Activated CD4-positive, alpha-beta T cell treated with anti-CD3 and anti-CD28 coated beads for 4 hours (primary cell): ENCODE measurements at places on chromosomes 3 and 15.

GRCh38 chr15:80846031-80846815, 67.1 kb downstream of the CEMIP start:
- no peak for DNase-seq

GRCh38 chr3:195212749-195213375, 58.1 kb downstream of the XXYLT1 start:
- DNase-seq: no peak

- no peak for DNase-seq
Observed at GRCh38 chr3:30628901-30629590, 22.6 kb downstream of the TGFBR2 start.

DNA sequence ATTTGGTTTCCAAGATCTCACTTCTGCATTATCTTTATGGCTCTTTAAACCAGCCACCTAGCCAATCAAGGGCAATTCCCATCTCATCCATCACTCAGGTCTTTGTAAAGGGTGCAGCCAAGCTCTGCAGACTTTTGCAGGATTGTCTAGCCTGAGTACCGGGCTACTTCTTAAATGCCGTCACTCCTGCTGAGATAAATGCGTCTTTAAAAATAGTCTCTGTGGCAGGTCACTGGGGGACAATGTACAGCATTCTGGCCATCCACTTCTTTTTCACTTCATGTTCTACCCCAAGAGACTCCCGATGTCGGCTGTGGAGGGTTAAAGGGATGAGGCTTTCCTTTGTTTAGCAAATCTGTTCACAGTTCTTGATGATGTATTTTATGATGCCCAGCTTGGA, 194.7 kb downstream of the SV2B start:
- no peak for DNase-seq

- DNase-seq: no peak
Observed at GRCh38 chr3:135141160-135141559, 346.1 kb downstream of the EPHB1 start.

- no peak for DNase-seq
Observed at GRCh38 chr3:187044867-187045552, 94.3 kb downstream of the RPL39L start.

- DNase-seq: no peak
Observed at GRCh38 chr3:188690064-188690463, 481.7 kb upstream of the TPRG1 start.

DNA sequence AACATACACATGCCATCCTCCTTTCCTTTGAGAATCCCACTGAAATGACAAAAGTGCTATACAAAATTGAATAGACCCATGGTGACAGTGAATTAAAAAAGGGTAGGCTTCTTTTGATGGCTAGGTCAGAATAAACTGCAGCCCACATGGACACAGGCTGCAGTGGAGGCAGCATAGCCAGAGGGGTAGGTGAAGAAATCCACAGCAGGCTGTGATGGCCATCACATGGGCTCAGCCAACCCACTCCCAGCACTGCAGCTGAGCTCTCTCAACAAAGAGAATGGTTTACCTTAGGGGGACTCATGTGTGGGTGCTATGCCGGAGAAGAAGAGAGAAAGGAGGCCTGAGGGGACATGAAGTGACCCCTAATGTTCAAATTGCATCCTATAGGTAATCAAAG, 331.1 kb downstream of the CHST2 start:
- no peak for DNase-seq

- no peak for DNase-seq
Observed at GRCh38 chr3:136343446-136343845, 93.3 kb downstream of the PCCB start.

- no peak for DNase-seq
Observed at GRCh38 chr3:23950293-23950692, 5.2 kb downstream of the NR1D2 start.

DNA sequence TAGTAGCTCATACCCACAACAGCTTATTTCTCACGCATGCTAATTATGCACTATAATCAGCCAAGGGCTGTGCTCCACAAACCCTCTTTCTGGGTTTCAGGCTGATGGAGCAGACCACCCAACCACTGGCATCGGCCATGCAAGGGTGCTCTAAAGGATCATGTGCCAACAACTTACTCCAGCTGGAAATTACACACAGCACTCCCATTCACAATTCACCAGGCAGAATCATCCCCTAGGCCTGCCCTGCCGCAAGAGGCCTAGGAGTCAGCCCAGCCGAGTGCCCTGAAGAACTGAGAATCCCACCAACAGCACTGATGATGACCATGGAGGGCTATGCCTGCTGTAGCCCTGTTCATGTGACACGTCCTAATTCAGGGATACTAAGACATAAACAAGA, 216.2 kb upstream of the CHRNA7 start:
- DNase-seq: no peak

DNA sequence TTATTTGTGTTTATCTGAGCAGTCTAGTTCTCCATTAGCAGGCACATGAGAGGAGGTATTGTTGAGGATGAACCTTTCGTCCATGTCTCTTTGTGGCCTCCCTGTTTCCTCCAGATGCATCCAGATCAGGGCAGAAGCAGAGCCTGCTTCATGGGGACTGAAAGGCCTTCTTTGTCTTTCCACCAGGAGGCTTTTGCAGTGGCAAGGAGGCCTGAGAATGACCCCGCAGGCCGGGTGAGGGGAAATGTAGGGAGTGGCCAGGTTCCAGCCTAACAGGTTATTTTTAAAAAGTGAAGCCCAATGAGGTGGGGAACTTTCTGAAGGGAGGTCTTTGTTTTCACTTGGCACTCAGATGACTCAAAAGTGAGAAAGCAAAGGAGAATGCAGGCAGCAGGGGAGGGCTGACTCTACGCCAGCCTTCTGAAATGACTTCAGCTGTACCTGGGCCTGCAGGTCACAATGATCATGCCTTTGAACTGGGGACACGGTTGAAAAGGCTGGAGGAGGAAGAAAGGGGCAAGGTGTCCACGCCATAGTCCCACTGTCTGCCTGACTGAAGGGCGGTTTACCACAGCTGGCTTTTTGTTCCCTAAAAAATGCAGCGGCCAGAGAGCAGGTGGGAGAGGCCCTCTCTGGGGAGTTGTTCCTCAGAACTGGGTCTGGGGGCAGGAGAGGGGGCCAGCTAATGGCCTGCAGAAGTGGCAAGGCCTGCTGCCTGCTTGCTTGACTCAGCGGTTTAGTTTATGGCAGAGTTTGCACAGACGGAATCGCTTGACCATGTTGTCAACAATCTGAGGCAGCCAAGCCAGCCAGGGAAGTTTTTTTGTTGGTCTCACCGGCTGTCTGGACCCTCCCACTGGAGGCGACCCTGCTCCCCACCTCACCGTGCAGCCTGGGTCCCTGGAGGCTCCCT, 28.7 kb downstream of the CMTM7 start:
- DNase-seq: no peak

- no peak for DNase-seq
Observed at GRCh38 chr3:125594581-125595011, 701 bp downstream of the OSBPL11 start.

- no peak for DNase-seq
Observed at GRCh38 chr15:30979457-30979856, 12.0 kb downstream of the MTMR10 start.

DNA sequence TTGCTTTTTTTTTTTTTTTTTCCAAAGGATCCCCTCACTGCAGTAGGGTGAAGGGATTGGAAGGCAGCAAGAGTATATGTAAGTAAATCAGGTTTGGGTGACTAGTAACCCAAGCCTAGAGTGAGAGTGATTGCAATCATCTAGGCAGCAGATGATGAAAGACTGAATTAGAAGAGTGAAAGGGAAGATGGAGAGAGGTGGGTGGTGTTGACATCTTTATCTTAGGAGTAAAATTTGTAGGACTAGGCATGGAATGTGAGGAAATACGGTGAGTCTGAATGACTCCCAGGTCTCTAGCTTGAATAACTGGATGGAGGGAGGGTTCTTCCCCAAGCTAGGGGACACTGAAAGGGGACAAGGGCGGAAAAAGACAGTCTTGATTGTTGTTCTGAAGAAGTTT, 63.4 kb downstream of the TPRG1 start:
- DNase-seq: no peak

GRCh38 chr3:160754371-160754854, 1.6 kb upstream of the PPM1L start:
- peak; percentile 1 for DNase-seq

DNA sequence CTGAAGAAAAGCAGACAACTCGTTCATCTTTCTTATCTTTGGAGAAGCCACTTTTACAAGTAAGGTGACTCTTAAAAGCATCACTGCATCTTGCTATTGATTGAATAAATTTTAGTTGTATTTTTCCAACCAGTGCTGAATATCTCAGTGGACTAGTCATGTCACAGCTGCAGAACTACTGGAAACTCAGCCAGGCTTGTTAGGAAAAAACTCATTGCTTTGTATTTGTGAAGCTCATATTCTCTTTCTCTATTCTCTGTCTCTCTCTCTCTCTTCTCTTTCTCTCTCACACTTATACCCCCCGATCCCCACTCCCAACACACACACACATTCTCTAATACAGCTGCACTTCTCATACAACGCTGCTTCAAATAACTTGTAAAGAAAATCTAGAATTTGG, 104.3 kb downstream of the WDR76 start:
- DNase-seq: no peak

DNA sequence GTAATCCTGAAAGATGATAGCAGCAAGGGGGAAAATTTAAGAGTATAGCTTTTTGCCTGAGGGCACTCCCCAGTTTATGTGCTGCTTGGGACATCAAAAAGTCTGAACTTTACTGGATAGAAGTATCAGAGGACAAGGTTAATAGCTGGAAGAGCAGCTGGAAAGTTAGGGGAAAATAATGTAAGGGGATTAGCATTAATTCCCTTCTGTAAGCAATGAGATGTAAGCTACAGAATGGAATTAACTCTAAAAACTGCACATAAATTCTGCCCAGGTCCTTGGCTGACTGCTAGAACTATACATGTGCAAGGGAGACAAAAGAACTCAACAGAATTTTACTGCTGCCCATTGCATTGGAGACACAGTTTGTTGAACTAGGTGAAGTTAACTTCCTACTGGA, 55.6 kb downstream of the ATP11B start:
- no peak for DNase-seq

DNA sequence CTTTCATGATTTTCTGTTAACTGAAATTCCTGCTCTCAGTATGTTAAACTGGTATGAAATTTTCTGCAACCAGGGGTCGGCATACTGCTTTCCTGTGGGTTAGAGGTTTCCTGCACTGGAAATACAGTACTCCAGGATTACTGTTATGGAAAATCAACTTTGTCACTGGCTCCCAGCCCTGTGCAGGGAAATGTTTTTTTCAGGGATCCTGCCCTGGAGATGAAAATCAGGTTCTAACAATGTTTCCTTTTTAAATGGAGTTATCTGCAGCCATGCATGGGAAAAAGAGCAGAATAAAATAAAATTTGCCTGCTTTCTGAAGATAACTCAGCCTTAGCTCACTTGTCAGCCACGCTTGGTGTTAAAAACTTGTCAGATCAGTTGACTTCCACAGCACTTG, 220.4 kb downstream of the IL5RA start:
- no peak for DNase-seq

DNA sequence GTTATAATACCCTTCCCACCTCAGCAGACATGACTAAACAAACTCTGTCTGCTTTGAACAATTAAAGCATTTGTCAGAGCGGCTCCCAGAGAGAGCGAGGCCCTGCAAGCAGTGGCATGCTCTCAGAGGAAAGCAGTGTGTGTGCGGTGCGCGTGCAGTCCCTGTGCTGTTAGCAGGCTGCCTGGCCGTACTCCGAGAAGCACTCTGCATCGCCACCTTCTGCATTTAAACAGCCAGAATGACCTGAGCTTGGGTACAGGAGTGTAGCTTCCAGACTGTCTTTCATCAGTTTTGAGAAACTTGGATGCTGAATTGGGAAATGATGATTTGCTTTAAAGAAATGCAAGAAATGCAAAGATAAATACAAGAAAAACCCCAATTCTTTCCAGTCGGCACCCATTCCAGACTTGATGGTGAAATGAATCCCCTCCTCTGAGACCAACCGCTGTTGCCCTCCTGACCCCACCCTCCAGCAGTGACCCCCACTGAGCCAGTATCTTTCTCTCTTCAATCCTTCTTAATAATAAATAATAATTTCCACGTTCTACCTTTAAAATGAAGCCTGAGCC, 113.5 kb downstream of the VGLL4 start:
- no peak for DNase-seq

GRCh38 chr15:33209575-33210481, 15.3 kb upstream of the FMN1 start:
- DNase-seq: no peak

DNA sequence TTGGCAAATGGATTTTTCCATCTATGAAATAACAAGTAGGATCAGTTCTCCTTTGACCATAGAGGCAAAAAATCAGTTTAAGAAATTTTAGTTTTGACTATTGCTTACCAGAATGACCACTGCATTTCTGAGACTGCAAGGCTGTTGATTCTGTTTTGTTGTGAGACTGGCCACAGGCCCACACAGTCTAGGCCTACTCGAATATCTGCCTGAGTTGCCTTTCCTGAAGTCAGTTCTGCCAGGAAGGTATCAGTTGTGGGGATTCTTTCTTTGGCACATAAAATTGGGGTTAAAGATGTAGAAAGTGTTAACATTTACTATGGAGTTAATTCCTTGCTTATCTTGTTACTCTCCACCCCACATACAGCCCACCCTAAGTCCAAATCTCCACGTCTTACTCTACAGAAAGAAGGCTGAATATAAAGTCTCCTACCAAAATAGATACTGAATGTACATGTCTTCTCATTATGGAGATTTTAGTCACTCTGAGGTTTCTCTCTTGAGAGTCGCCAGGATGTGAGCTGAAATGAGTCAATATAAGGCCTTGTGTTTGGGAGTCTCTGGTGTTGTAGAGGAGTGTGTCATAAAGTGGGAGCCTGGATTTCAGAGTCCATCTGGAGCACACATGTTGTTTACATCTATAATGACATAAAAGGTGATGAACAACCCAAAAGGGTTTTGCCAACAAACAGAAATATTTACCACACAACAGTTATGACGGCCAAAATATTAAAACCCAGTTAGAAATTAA, 45.0 kb upstream of the WWTR1 start:
- no peak for DNase-seq

DNA sequence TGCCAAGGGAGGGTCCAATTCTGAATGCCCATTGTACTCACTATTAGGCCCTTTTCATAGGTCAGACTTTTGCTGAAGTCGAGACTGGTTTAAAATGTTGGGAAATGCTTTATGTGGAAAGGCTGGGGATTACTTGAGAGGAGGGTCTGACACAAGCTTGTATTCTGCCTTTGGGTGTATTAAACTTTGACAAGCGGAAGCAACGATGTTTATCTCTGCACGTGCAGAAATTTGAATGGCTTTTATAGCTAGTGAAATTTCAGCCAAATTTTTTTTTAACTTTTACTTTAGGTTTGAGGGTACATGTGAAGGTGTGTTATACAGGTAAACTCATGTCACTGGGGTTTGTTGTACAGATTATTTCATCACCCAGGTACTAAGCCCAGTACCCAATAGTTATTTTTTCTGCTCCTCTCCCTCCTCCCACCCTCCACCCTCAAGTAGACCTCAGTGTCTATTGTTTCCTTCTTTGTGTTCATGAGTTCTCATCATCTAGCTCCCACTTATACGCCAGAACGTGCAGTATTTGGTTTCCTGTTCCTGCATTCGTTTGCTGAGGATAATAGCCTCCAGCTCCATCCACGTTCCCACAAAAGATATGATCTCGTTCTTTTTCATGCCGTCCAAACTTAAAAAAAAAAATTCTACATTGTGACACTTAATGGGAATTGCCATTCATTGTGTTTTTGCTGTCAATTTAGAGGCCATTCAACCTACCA, 223.0 kb upstream of the BHLHE40 start:
- DNase-seq: no peak

- DNase-seq: no peak
Observed at GRCh38 chr3:27311400-27311799, 57.8 kb downstream of the NEK10 start.

- no peak for DNase-seq
Observed at GRCh38 chr3:9107738-9108137, 141.7 kb downstream of the SRGAP3 start.

- no peak for DNase-seq
Observed at GRCh38 chr3:189530822-189531221, 100.4 kb upstream of the TP63 start.
